ENCODE measurements at places on chromosomes 4 and X.

DNA sequence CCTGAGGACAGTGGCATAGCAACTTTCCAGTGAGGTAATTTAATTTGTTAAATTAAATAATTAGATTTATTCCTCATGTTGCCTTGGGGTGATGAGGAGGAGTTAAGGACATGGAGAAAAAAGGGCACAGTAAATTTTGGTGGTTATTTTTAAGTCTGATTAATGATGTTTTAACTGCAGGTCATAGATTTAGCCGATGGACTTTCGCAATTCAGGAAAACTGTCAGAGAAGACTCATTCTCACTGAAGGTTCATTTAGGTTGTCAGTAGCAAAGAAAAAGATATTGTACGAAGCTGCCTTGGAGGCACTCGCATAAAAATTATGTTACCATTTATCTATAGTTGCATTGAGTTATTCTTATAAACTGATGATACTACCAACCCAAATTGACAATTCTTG, 164.2 kb upstream of the PITX2 start:
- DNase-seq = no peak

GRCh38 chr4:152678841-152679240, 956 bp downstream of the TMEM154 start:
- no peak for DNase-seq

GRCh38 chr4:94256144-94256783, 48.6 kb downstream of the SMARCAD1 start:
- DNase-seq = no peak

GRCh38 chr4:100547541-100548199, 29.8 kb upstream of the EMCN start:
- no peak for DNase-seq

GRCh38 chr4:151727365-151727764, 33.4 kb downstream of the GATB start:
- no peak for DNase-seq

DNA sequence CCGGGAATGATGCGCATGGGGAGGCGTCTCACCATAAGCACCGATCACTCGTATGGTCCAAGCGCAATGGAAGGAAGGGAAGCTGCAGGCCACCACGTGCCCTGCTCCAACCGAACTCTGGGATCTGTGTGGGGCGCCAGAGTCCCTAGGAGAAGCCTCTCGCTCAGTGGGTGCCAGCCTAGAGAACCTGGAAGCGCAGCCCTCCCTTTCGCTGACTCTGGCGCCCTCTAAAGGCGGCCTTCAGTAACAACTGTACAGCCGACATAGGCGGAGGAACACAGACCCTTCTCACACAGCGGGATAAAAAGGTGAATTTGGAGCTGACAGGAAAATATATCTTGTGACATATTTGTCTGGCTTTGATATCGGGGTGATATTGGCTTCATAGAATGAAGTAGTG, 76.0 kb downstream of the INTS6L start:
- DNase-seq = no peak

DNA sequence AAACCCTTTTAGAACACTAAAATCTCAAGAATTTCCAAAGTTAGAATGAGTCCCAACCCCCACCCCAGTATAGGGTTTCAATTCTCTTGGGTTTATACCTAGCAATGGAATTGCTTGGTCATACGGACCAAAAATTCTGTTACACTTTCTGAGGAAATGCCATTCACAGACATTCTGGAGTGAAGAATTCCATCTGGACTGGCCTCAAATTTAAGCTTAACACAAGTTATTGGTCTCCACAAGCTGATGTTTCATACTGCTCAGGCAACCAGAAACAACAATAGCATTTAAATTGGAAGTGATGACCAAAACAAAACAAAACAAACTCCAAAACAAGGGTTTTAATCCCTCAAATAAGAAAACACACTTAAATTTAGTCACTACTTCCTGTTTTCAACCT, 51.1 kb downstream of the GPC4 start:
- no peak for DNase-seq

Measured in stimulated activated CD8-positive, alpha-beta memory T cell treated with anti-CD3 and anti-CD28 coated beads, Interleukin-15, amount 100 ng/mL, for 4 hours (primary cell).